Esophagus muscularis mucosa (tissue), 4 donors: ENCODE measurements at places on chromosomes 7 and 10. TPM values are rescaled to one million over a fixed set of nuclear protein-coding genes. Genes with fewer than 3 reads are reported as not detected.

- DNase-seq: no peak
- H3K4me1 ChIP-seq: peaks cover 12% of the 10 kb centered on the region
- H3K36me3 ChIP-seq: peaks cover 22% of the 10 kb centered on the region
- no peak overlapping the region for H3K4me3 ChIP-seq
Measured at GRCh38 chr10:75179657-75180177, 30.9 kb upstream of the VDAC2 start.

GRCh38 chr10:22954970-22955369, 27.1 kb downstream of the ARMC3 start:
- H3K4me3 ChIP-seq: no peak overlapping the region
- H3K27ac ChIP-seq: no peak overlapping the region
- no peaks in the 10 kb centered on the region for H3K27me3 ChIP-seq
- H3K4me1 ChIP-seq: no peaks in the 10 kb centered on the region
- DNase-seq: no peak

DNA sequence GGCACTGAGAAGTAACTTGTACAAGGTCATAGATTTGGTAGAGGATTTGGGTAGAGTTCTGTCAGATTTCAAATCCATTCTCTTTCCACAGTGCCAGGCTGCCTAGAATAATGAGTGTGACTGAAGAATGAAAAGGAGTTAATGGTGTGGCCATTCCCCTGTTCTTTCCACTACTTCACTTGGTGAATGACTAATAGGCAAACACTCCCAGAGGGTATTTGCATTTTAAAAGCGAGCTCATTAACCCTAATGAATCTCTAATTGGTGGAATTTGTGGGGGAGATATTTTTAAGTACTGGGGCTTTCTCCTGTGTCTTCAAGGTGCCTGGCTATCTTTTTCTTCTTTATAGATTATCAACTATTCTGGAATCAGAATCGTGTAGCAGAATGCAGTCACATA, 74.8 kb upstream of the RPA3 start:
- H3K27ac ChIP-seq: no peak overlapping the region
- H3K27me3 ChIP-seq: no peaks in the 10 kb centered on the region
- peaks cover 5% of the 10 kb centered on the region for H3K36me3 ChIP-seq
- no peaks in the 10 kb centered on the region for H3K4me1 ChIP-seq
- DNase-seq: no peak

DNA sequence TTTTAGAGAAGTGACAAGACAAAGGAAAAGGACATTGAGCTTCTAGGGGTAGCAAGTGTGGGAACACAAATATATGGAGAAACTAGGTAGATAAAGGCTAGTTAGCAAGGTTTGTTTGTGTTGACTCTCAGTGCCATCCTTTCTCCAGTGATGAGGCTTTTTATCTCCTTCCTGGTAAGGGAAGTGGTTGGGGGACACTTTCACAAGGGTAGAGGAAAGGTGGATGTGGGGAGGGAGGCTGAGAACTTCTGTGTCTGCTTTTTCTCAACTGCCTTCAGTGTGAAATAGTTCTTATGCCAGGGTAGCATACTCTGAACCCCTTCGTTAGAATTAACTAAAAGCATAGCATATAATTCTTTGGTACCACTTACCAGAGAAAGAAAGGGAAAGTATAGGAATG, 93.0 kb upstream of the STRIP2 start:
- H3K27me3 ChIP-seq: no peaks in the 10 kb centered on the region
- no peak overlapping the region for H3K27ac ChIP-seq
- H3K4me1 ChIP-seq: peaks cover 4% of the 10 kb centered on the region
- DNase-seq: no peak
- H3K4me3 ChIP-seq: no peak overlapping the region

Gene CALY
- total RNA-seq: 1.6 TPM

Gene SRRM3
- total RNA-seq: 3.3 TPM

DNA sequence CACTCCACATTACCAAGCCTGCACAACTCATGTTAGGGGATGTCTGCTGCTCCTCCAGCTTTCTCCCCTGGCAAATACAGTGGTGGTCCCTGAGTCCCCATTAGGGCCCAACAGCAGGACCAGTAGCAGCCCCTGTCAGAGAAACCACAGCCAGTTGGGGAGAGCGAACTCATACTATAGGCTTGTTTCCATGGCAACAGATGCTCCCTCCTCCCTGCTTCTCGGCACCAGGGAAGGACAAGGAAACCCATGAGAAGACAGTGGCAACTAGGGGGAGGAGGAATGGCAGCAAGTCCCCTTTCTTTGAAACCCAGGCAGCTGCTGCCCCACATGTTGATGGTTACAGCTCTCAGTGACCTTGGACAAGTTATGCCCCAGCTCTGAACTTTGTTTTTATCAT, 326.4 kb downstream of the KCNMA1 start:
- peak overlapping the region; percentile 68 for H3K27ac ChIP-seq
- H3K36me3 ChIP-seq: no peaks in the 10 kb centered on the region
- DNase-seq: no peak
- H3K4me3 ChIP-seq: no peak overlapping the region
